T-helper 1 cell (primary cell): ENCODE measurements at places on chromosomes 13 and 19.

GRCh38 chr13:58667096-58667495, 1035.6 kb downstream of the PCDH17 start:
- no peak for DNase-seq

DNA sequence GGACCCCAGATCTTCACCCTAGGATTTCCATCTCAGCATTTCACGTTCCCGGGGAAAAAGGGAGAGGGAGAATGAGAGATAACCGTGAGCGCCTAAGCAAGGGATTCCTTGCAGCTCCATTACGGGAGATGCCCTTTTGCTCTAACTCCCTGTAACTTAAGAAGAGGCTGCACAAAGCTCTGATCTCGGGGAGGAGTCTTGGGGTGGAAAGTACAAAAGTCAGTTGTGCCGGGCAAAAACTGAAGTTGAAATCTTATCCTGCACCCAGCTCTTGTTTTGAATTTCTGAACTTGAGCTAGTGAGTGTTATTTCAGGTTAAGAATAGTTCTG, 256.4 kb upstream of the SOX21 start:
- no peak for DNase-seq

- DNase-seq = peak; percentile 73
Measured at GRCh38 chr19:19460258-19460731, 54.8 kb downstream of the GATAD2A start.

DNA sequence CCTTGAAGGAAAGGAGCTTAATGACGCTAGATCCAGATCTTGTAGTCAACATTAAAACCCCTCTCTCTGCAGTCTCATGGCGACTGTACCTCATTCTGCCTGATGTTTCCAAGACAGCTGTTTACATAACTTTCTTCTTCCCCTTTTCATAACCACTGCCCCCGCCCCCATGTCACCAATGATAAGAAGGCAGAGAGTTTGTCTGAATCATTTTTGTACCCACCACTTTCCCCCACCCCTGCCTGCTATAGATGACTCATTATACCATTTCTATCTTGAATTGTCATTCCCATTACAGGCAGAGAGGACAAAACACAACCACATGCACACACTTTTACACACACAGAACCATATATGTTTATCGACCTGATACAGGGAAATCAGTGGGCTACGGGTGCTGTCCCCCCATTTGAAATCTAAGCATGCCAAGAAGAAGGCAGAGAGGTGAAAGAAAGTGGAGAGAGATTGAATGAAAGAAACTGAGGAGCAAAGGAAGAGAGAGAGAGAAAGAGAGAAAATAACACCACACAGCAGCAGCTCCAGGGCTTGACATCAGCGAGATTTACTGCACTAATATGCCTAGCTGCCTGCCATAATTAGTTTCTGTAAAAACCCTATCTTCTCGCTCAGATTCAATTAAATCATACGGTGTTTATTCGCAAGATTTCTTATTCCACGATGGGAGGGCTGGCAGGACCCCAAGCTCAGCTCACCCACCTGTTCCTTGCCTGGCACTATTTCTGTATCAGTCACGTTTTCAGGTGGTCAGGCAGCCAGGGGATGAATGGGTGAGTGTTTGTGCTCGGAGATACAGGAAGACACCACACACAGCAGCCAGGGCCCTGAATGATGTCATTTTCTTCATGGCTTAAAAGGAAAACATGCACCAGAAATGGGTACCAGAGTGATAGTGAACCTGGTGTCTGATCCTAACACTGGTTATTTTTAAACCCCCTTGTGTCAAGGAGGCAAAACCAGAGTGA, 114.3 kb upstream of the SERP2 start:
- DNase-seq = peak; percentile 19

GRCh38 chr13:94435604-94436226, 43.8 kb downstream of the DCT start:
- no peak for DNase-seq

- DNase-seq = no peak
Measured at GRCh38 chr13:30623392-30623791, 5.7 kb downstream of the USPL1 start.

- DNase-seq = no peak
Measured at GRCh38 chr13:96984051-96984508, 10.2 kb downstream of the OXGR1 start.

DNA sequence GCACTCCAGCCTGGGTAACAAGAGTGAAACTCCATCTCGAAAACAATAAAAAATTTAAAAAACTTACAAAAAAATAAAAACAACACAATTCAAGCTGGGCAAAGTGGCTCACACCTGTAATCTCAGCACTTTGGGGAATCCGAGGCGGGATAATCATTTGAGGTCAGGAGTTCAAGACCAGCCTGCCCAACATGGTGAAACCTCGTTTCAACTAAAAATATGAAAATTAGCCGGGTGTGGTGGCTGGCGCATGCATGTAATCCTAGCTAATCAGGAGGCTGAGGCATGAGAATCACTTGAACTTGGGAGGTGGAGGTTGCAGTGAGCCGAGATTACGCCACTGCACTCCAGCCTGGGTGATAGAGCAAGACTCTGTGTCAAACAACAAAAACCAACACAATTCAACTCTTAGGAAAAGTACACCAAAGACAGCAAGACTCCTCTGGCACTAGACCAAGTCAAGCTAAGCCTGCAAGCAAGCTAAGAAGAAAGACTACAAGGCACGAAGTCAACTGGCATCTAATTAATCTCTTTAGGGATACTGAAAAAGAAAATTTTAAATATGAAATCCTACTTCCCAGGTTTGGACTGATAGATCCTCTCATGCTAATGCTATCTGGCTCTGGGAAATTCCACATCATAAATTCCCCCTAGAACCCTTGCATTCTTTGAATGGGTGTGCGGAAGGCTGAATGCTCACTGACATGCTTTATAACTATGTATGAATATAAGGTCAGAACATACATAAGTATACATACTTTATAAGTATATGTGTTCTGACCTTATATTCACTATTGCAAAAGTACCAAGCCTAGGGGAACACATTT, 7.9 kb downstream of the PBX4 start:
- DNase-seq = no peak

- DNase-seq = no peak
Measured at GRCh38 chr13:26759249-26759906, 1.2 kb downstream of the GPR12 start.

DNA sequence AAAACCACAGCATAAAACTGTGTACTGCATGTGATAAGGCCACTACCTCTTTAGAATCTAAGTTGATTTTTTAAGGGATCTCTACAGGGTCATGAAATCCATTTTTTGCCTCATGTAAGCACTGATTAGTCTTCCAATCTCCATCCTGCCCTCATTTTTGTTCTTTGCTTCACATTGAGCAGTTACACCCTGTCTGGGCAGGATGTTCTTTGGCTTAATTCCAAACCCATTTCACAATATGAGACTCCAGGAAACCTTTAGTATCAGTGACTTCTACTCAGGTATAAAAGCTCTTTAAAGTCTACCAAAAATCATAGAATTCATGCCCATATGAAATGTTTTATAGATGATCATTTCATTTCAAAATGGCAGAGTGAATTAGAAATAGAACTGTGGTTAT, 592.6 kb downstream of the TBC1D4 start:
- no peak for DNase-seq

- DNase-seq = no peak
Measured at GRCh38 chr19:33703438-33703750, 81.6 kb downstream of the CHST8 start.

DNA sequence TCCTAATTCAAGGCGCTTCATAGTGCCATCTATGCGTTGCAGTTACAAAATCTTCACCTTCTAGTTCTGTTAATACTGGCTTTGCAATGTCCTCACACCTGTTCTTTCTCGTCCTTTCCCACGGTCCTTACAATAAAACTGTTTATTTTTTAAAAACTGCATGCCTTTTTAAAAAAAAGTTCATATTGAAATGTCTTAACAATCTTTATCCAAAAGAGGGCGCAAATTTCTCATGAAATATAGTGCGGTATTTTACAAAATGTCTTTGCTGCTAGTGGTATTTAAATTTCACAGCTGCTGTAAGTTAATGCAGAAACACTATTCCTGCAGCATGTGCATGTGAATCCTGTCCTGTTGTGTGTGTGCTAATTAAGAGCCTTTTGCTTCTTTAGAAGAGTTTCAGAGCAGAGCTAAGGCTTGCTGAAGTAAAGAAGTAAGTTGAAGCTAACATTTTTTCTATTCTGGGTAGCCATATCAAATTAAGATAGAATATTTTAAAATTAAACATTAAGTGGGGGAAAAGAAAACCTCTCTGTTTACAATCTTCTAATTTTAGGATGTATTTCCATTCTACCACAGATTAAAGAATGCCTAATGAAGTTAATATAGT, 15.8 kb upstream of the CLDN10 start:
- DNase-seq = no peak

DNA sequence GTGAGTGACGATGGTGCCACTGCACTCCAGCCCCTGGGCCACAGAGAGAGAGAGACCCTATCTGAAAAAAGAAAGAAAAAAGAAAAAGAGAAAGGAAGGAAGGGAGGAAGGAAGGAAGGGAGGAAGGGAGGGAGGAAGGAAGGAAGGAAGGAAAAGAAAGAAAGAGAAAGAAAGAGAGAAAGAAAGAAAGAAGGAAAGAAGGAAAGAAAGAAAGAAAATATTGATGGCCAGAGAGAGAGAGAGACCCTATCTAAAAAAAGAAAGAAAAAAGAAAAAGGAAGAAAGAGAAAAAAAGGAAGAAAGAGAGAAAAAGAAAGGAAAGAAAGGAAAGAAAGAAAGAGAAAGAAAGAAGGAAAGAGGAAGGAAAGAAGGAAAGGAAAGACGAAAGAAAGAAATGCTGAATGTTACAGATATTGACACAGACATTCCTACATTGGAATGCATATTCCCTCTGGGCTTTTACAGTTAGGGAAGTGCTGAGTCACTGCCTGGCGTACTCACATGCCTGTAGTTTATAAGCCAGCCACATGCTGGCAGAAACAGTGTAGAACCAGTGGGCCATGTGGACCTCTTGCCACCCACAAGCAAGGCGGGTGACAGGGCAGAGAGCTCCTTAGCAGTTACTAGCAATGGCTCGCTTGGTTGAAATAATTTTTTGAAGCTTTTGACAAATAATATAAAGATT, 34.6 kb upstream of the SLC46A3 start:
- DNase-seq = no peak

DNA sequence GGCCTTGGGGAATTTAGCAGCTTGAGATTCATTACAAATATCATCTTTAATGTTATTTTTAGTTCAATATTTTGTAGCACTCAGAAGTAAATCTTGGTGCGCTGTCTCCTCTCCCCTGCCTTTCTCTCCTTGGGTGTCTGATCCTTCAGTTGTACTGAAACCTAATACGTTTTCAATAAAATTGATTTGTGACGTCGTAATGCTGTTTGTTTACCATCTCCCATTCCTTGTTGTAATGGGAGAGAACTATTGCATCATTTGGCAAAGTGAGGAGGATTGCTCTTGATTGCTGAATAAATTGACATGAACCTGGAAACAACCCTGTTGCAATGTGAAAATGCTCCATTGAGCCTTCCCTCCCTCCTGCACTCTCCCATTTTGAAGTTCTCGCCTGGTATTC, 43.2 kb upstream of the TSHZ3 start:
- no peak for DNase-seq

- no peak for DNase-seq
Measured at GRCh38 chr19:16593181-16593580, 21.0 kb upstream of the SLC35E1 start.

- DNase-seq = no peak
Measured at GRCh38 chr13:30850204-30850866, 55.7 kb upstream of the MEDAG start.

DNA sequence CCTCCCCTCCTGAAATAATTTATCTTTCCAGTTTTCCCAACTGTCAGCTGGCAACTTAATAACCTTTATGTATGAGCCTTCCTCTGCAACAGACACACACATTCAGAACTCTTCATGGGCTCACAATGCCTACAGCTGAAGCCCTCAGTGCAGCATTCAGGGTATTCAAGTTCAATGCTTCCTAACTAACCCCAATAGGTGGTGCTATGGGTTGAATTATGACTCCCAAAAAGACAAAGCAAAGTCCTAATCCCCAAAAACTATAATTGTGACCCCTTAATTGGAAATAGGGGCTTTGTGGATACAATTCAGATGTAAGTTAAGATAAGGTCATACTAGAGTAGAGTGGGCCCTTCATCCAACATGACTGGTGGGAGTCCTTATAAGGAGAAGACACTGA, 202.2 kb downstream of the SUCLA2 start:
- no peak for DNase-seq

GRCh38 chr13:26539738-26540292, 17.7 kb upstream of the WASF3 start:
- DNase-seq = no peak

GRCh38 chr13:44416301-44416700, 42.7 kb downstream of the SERP2 start:
- no peak for DNase-seq

DNA sequence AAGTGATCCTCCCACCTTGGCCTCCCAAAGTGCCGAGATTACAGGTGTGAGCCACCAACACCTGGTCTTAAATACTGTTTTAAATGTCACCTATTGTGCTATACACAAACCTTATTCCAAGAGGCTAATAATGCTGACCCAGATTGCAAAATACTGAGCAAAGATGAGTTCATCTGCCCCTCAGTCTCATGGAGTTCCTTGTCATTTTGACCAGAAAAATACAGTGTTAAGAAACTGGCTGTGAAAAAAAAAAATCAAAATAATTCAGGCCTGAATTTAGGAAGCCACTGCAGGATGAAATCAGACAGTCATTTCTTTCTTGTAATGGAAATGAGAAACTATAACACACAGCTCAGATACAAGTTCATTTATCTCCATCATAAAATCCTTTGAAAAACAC, 59.9 kb downstream of the TBC1D4 start:
- DNase-seq = no peak

DNA sequence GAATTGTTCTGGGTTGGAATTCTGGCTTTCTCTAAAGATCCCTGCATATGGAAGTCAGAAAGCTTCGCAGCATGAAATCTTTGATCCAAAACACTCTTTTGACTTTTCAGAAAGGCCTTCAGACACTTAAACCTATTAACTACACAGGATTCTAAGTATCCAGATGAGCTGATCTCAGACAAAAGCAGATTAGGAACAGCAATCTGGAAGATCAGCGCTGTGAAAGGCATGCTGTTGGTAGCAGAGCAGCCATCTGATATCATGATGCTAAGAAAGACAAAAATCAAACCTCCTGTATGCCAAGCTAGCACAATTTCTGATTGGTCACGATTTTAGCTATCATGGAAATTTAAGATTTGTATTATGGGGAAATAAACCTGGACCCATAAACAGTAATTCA, 589.9 kb downstream of the GPC5 start:
- no peak for DNase-seq

GRCh38 chr13:75458696-75459422, 23.1 kb downstream of the TBC1D4 start:
- DNase-seq = no peak

GRCh38 chr19:28884786-28885476, 328.0 kb downstream of the UQCRFS1 start:
- DNase-seq = no peak

DNA sequence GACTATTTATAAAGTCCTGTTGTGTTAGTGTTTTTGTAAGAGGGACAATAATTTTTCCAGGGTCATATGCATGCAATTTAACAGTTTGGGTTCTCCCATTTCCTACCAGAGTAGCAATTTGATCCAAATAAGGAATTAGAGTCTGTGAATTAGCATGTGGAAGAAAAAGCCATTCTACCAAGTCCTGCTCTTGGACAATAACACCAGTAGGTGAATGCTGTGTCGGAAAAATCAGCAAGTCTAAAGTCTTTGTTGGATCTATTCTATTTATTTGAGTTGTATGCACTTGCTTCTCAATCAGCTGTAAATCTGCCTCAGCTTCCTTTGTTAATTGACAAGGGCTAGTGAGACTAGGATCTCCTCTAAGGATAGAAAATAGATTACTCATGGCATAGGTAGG, 21.4 kb upstream of the IL17D start:
- DNase-seq = no peak
